ENCODE measurements at places on chromosomes 6 and 20.
A peak's percentile ranks its signal among the peaks of the same experiment; 100 is the strongest.

DNA sequence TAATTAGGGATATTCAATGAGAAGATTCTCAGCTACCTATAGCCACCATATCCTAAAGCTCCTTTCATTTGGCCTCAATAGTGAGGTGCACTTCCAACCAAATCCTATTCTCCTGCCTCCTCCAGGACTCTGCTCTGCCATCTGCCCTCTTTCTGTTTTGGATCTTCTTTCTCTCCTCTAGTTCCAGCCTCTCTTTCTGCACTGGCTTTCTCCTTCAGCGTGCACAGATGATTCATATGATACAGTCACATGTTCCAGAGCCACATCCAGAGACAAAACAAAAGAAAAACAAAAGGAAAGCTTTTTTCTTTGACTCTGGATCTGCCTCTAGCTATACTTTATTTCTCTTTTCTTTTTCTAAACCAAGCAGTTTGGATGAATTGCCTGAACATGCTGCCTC lies 531.9 kb upstream of the MAN1A1 start:
- DNase-seq, result no peak
- H3K36me3 ChIP-seq, result no peaks in the 10 kb centered on the region
- no peak overlapping the region for H3K27ac ChIP-seq
- no peaks in the 10 kb centered on the region for H3K27me3 ChIP-seq

DNA sequence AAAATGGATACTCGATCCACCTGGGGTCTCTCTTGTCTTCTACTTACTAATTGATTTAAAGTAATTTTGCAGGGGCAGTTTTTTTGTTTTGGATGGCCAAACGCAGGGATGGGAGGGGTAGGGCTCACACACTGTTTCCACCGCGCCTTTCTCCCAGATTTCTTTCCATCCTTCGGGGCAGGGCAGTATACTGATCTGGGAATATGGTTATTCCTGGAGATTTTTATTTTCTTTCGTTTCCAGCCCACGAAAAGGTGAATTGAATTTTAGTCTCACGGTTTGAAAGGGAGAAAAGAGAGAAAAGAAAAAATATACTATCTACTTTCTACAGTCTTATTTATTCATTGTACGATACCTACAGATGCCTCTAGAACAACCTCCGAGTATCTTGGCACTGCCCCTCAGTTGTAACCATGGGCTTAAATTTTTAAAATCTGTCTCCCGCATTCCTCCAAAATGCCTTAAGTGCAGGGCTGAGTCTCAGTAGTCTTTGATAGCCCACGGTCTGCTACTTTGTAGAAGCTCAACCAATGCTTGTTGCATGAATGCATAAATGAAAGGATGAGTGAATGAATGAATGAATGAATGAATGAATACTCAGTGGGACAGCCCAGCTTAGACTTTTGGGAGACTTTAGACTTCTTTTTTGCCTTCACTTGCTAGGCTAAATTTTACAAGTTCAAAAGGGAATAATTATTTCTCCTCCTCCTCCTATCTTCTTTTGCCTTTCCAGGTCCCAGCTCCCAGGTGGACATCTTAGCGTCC lies 18.1 kb upstream of the TRIM27 start:
- DNase-seq, result peak; percentile 54
- peaks cover 22% of the 10 kb centered on the region for H3K4me1 ChIP-seq
- H3K27me3 ChIP-seq, result no peaks in the 10 kb centered on the region
- H3K27ac ChIP-seq, result peak overlapping the region; percentile 73
- peak overlapping the region; percentile 59 for H3K4me3 ChIP-seq

- peak overlapping the region; percentile 40 for H3K27ac ChIP-seq
- H3K36me3 ChIP-seq, result no peaks in the 10 kb centered on the region
- no peaks in the 10 kb centered on the region for H3K4me1 ChIP-seq
- no peak overlapping the region for H3K4me3 ChIP-seq
- H3K27me3 ChIP-seq, result no peaks in the 10 kb centered on the region
Observed at GRCh38 chr6:12419631-12420272, 129.6 kb downstream of the EDN1 start.

- H3K36me3 ChIP-seq, result no peaks in the 10 kb centered on the region
- no peak overlapping the region for H3K4me3 ChIP-seq
- H3K4me1 ChIP-seq, result no peaks in the 10 kb centered on the region
- no peaks in the 10 kb centered on the region for H3K27me3 ChIP-seq
- H3K27ac ChIP-seq, result no peak overlapping the region
Observed at GRCh38 chr6:5851261-5851757, 155.4 kb downstream of the NRN1 start.

Measured in upper lobe of left lung (tissue), 6 donors.